Left colon (tissue), 2 donors: ENCODE measurements at places on chromosomes 1 and 21.

GRCh38 chr1:43286115-43286514 lies 734 bp upstream of the C1orf210 start:
- peak; percentile 42 for DNase-seq

GRCh38 chr1:10852486-10852885 lies 56.0 kb upstream of the CASZ1 start:
- DNase-seq, result no peak

DNA sequence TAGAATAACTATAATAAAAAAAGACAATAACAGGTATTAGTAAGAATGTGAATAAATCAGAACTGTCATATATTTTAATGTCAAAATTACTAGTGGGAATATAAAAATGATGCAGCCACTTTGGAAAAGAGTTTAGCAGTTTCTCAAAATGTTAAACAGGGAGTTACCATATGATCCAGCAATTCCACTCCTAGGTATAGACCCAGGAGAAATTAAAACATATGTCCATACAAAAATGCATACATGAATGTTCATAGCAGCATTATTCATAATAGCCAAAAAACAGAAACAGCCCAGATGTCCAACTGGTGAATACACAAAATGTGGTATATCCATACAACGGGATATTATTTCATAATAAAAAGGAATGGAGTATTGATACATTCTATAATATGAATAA lies 71.6 kb downstream of the NVL start:
- no peak for DNase-seq

DNA sequence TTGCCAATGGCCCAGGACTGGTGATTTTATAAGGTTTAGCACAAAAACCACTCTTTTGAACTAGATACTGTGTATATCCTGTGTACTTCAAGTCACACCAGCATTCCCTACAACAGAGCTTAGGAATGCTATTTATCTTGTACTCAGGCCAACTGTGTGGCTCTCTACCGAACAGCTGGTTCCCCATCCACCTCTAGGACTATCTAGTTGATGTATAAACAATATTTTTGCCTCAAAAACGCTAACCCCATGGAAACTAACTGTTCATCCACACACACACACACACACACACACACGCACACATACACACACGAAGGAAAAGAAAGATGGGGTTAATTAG lies 28.7 kb upstream of the SLC45A3 start:
- DNase-seq, result no peak

DNA sequence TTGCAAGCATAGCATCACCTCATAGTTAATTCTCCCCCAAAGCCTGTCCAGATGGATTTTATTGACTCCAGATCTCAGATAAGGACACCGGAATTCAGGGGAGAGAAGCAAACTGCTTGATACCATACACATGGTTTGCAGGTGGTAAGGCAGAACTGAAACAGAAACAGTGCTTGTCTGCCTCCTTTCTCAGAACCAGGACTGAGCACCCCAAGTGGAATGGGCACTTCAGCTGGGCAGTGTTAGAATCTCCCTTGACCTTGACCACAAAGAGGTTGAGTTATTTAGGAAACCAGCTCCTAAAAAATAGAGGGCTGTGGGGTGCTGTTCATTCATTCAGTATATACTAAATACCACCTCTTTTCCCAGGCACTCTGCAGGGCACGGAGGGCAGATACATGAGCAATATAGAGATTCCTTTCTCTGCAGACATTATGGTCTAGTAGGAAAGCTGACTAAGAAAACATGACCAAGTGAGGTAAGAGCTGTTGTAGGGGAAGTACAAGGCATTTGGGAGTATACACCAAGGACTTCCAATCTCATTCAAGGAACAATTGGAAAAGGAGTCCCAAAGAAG lies 185.2 kb downstream of the C1orf94 start:
- no peak for DNase-seq

DNA sequence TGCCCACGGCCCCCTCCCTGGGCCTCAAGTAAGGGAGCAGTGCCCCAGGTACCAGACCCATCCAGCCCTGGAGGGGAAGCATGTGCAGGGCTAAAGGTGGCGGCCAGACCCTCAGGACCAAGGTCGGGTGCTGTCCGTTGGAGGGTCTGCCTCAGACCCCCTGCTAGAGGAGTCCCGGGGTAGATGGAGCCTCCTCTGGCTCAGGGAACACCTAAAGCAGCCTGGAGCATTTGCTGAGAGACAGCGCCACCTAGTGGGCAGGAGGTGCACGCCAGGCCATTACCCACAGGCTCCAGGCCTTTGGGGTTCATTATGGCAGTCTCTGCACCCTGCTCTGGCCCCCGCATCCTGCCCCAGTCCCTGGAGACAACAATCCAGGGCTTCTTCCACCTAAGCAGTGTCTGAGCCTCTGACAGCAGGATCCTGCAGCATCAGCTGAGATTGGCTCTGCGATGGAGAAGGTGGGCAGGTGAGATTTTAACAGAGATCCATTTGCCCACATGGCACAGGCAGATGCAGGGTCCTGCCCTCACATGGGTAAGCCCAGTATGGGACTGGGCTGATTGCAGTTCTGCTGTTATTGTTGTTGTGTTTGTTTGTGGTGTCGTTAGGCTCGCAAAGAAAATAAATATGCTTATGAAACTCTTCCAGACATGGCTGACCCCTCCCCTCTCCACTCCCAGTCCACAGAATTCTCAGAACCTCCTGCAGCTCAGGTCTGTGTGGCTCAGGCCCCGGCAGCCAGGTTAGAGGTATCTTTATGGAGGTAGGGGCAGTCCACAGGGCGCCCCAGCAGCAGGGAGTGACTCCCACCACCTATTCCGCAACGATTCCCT lies 42.4 kb downstream of the CTNNBIP1 start:
- DNase-seq, result peak; percentile 89

- no peak for DNase-seq
These were observed 5.9 kb downstream of the FCGR2A start for GRCh38 chr1:161511018-161511755.

GRCh38 chr1:61501971-61502916 lies 222.7 kb downstream of the TM2D1 start:
- no peak for DNase-seq

DNA sequence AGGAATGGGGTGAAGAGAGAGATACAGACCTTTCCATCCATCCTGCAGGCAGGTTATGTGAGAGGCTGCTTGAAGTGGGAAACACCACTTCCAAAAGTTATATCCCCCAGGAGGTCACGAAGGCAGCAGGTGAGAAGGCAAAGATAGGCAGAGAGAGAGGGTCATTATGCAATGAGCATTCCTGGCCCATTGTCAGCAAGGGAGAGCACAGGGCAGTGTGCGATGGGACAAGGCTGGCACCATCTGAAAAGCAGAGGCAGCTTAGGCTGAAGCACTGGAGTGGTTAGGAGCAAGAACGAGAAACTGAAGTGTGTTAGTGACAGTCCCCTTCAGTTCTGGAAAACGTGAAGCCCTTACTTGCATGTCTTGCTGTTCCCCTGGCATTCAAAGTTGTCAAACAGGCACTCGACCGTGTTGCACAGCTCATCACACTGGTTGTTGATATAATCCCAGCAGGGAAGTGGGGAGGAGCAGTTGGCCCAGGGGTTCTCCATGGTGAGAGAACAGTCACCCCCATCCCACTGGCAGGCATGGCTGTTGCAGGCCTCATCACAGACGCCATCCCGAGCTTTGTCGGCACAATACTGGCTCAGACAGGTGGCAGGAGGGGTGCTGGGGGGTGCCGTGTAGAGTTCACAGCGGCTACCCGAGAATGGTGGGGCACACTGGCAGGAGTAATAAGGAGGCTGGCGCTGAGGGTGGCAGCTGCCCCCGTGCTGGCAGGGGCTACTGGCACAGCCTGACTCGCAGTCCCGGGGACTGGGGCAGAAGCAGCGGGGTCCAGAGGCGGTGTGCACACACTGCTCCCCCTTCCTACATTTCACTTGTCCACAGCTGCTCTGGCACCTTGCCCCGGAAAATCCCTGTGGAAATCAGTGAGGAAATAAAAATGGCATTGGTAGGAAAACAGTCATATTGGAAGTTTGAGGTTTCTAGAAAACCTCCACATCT lies 28.9 kb upstream of the ADAM30 start:
- DNase-seq, result no peak

GRCh38 chr1:212294983-212295382 lies 9.8 kb downstream of the PPP2R5A start:
- no peak for DNase-seq

- no peak for DNase-seq
These were observed 24.2 kb upstream of the CD34 start for GRCh38 chr1:207935166-207935583.

DNA sequence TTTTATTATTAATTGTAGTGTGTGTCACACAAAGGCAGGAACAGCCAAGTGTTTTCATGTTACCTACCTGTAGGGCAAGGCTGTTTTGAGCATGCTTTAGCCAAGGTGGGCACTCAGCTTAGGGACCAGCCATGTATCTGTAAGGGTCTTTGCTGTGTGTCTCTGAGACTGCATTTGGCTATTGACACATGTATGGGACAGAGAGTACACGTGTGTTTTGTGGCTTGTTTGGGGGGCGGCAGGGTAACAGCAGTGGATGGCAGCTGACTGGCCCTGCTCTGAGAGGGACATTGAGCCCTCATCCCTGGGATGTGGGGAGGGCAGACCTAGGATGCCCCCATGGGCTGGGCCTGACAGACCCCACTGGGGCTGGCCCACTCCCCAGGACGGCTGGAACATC lies 6.9 kb downstream of the CATSPER4 start:
- DNase-seq, result no peak

GRCh38 chr1:38815903-38816627 lies 43.5 kb downstream of the RRAGC start:
- DNase-seq, result no peak

- no peak for DNase-seq
These were observed 15.4 kb downstream of the KCNJ15 start for GRCh38 chr21:38272215-38272614.

DNA sequence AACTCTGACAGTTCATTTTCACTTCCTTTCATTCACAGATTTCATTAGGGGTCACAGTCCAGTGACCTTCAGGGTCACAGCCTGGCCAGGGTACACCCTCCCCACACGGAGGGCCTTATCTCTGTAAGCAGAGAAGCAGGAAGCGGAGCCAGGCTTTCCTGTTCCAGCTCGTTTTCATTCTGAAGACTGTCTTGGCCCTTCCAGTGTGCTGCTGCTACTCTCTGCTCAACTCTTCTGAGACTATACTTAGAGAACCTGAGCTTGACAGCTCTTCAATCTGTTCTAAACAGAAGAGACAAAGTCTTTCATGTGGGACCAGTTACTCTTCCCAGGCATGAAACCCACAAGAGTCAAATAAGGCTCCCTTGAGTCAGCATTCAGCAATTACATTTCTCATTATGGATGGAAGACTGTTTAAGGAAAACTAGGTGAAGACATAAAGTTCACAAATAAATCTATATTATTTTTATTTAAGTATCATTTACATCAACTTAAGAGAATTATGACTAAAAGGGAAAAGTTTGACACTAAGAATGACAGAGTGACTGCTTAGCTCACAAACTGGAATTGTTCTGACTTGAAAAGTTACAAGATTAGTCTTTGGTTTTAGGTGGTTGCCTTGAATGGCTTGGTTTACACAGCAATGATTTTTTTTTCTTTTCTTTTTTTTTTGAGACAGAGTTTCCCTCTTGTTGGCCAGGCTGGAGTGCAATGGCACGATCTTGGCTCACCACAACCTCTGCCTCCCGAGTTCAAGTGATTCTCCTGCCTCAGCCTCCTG lies 4.8 kb upstream of the TDRD10 start:
- DNase-seq, result no peak

GRCh38 chr21:46052703-46053651 lies 44.9 kb upstream of the COL6A2 start:
- DNase-seq, result no peak

DNA sequence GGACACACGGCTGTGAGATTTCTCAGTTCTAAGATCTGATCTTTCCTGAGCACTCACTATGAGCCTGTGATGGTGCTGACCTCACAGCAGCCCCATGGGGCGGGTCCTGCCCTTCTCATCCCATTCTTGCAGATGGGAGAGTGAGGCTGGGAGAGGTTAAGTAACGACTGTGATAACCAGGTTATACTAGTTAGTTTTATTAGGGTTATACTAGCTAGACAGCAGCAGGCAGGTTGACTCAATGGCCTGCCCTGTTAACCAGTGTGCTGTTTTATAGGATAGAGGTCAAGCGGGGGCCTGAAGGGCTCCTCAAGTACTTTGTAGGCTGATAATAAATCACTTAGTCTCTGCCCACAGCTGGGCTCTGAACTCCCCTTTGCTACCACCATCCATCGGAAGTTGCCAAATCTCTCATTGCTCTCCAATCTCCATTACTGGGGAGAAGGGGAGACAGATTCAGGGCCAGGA lies 4.8 kb downstream of the CNTN2 start:
- DNase-seq, result no peak

DNA sequence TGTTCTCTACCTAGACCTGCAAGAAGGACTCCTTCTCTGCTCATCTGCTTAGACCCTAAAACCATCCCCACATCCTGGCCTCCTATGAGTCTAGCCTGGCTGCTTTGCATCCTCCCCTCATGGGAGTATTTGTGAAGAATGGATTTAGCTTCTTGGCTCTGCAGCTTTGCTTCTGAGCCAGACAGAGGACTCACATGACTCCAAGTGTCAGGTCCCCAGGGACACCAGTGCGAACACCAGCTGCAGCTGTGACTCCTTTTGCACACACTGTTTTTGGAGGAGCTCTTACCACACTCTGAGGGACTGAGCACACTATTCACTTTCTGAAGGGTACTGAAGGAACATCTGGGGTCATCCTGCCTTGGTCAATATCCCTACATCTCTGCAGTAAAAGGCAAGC lies 131.8 kb upstream of the SGIP1 start:
- DNase-seq, result peak; percentile 44

- peak; percentile 82 for DNase-seq
These were observed 11.7 kb upstream of the HSD11B1 start for GRCh38 chr1:209692745-209693504.

- no peak for DNase-seq
These were observed 86.0 kb downstream of the SLC35F3 start for GRCh38 chr1:233990486-233990885.

DNA sequence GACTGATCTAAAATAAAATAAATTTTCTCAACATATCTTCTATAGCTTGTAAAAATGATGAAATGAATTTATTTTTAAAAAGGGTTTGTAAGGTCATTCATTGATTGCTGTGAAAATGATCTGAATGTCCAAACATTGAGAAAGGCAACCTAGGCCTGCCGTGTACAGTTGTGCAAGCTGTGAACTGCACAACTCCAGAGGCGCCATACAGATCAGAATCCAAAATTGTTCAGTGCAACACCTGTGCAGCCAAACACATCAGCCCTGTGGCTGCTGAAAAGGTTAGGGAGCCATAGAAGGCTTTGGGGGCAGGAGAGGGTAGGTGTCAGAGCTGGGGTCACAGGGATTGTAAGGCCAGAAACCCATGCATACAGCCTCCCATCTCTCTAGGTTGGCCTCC lies 9.9 kb upstream of the ZC3H12A start:
- no peak for DNase-seq

DNA sequence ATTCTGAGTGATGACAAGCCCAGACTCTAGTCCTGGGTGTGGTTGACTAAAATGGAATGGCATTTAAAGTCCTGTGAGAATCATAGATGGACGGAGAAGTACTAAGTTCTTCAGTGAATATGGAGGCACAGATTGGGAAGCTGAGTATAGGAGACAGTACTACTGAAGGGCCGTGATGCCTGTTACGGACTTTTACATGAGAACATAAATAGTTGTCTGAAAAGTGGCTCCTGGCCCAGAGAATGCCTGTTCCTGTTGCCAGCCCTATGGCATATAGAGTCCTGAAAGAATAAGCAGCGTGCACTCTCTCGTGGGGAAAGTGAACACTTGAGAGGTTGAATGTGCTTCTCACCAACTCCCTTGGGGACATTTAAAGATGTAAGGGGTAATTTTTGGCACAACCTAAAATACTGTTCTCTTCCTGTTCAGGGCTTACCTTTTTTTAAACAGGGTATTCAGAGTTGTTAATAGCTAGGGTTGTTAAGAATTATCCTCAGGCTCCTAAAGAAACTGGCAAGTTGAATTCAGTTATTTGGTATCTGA lies 20.4 kb downstream of the CCT8 start:
- no peak for DNase-seq
